ENCODE measurements at places on chromosomes 6 and 20.

DNA sequence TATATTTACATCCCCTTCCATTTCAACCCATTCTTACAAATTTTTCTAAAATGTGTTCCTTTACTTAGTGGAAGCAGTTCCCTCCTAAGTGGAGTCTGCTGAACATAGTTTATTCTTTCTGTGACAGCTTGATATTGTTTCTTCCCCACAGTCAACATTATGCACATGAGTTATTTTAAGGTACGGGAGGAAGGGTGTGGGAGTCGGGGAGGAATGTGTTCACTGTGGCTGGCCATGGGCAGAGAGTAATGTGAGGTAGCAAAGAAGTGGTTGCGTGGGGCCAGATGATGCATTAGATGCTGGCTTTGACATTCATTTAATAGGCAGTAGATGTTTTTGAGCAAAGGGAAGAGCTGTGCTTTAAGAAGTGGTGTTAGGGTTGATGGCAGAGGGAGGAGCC is 98.5 kb downstream of the ARMC2 start:
- no peak for DNase-seq

- DNase-seq, result no peak
Measured at GRCh38 chr6:33820243-33820642, 16.4 kb upstream of the MLN start.

DNA sequence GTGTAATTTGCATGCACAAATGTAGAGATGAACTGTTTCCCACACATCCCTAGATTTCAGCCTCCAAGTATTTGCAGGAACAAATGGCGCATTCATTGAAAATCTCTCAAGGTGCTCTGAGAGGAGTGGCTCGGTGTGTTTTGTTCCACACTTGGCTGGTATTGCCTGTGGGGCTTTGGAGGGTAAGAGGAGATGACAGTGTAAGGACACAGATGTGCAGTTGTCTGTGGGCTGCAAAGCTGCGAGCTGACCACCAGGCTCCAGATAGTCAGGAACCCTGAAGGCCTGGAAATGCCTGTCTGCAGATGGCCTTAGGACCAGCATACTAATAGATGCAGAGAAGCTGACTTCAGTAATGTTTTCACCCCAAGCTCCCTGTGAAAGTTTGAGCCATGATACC is 57.7 kb upstream of the PBOV1 start:
- no peak for DNase-seq

GRCh38 chr20:17896771-17897369 is 71.7 kb downstream of the SNX5 start:
- DNase-seq, result no peak

- no peak for DNase-seq
Measured at GRCh38 chr6:33592595-33593413, 12.7 kb upstream of the BAK1 start.
